Stimulated activated CD8-positive, alpha-beta memory T cell treated with anti-CD3 and anti-CD28 coated beads, Interleukin-4, amount 100 ng/mL, for 4 hours (primary cell): ENCODE measurements at places on chromosomes 5 and 9.

GRCh38 chr5:141623186-141623585, 4.4 kb upstream of the DIAPH1 start:
- DNase-seq = no peak

- DNase-seq = no peak
Measured at GRCh38 chr9:134444038-134444315, 117.7 kb downstream of the RXRA start.

DNA sequence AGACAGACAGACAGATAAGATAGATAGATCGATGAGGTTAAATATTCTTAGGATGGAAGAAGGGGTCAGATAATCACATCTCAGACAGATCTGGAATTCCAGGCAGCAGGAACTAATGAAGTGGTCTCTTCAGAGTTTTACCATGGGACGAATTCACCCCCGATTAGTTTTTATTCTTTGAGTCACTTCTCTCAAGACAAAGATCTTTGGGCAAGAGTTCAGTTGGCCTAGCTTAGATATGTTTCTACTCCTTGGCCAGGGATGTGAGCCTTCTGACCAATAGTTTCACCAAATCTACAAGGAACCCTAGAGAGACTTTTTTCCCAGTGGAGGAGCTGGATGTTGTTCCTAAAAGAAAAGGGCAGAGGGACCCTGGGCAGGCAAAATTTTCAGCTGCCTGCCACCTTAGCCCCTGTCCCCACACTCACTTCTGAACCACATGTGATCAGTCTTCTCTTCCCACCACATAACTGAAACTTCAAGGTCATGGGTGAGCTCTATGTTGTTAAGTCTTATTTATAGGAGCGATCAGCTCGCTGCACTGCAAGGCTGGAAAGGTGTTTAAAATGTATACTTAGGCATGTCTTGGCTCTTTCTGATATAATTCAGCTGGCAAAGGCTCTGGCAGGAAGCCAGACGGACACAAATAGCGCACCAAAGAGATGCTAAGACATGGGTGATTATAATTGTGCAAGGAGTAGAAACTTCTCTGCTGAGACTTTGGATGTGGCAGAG, 132.9 kb downstream of the PALM2AKAP2 start:
- DNase-seq = no peak

DNA sequence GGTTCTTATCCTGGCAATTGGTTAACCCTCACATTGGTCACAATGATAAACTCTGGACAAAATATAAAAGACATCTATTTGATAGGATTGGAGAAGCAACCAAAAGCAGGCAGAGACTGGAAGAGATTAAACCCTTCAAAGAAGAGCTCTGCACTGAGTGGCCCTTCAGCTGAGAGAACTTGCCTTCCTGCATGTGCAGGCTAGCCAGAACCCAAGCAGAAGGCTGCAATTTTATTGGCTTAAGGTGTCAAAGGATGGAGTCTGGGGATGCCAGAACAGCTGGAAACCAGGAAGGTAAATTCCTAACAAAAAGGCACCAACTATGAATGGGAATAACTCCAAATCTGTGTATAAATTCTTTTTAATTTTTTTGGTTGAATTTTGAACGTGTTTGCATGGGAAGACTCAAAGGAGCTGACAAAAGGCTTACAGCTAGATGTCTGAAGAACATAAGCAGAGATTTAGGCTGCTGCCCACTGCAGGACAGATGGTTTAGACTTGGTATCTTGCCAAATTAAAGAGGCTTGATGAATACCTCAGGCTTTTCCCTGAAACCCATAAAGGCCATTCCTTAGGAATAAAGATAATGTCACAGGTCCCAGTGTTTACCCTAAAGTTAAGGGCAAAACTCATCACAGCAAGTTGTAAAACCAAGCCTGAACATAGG, 66.3 kb downstream of the NR2F1 start:
- no peak for DNase-seq

- DNase-seq = no peak
Measured at GRCh38 chr9:20139763-20140290, 351.0 kb upstream of the SLC24A2 start.

- no peak for DNase-seq
Measured at GRCh38 chr9:127918183-127919107, 1.6 kb upstream of the ST6GALNAC4 start.

DNA sequence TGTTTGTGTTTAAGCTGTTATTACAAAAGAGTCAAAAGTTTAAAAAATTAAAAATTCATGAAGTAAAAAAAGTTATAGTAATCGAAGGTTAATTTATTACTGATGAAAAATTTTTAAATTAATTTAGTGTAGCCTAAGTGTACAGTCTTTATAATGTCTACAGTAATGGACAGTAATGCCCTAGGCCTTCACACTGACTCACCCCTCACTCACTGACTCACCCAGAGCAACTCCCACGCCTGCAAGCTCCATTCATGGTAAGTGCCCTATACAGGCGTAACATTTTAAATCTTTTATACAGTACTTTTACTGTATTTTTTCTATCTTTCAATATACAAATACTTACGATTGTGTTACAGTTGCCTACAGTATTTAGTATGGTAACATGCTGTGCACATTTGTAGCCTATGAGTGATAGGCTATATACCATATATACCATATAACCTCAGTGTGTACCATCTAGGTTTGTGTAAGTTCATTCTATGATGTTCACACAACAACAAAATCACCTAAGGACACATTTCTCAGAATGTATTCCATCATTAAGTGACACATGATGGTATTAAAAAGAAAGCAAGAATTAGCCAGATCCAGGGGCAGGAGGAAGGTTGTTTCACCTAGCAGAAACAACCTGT, 40.1 kb downstream of the DCAF10 start:
- no peak for DNase-seq
